ENCODE measurements at places on chromosomes 16 and 17.
A peak's percentile ranks its signal among the peaks of the same experiment; 100 is the strongest.

GRCh38 chr17:74186498-74186897 is 17.0 kb upstream of the RPL38 start:
- no peak for DNase-seq

- DNase-seq: no peak
These were observed 12.8 kb downstream of the DNAH9 start for GRCh38 chr17:11610999-11611566.

GRCh38 chr17:79979221-79979741 is 56.4 kb downstream of the TBC1D16 start:
- no peak for DNase-seq

- peak; percentile 49 for DNase-seq
These were observed 58.3 kb downstream of the WIPI1 start for GRCh38 chr17:68398691-68399637.

- no peak for DNase-seq
These were observed 3.5 kb downstream of the ZNF213 start for GRCh38 chr16:3138342-3138741.
